Amygdala (tissue), 56 donors: ENCODE measurements at places on chromosomes 13 and 19.

- no peak for DNase-seq
These were observed 42.0 kb downstream of the LNX2 start for GRCh38 chr13:27578121-27579030.

GRCh38 chr13:102903659-102904407, 58.0 kb downstream of the ERCC5 start:
- no peak for DNase-seq

- no peak for DNase-seq
These were observed 160.2 kb downstream of the KLF12 start for GRCh38 chr13:73974051-73974450.

- no peak for DNase-seq
These were observed 1.7 kb upstream of the EML2 start for GRCh38 chr19:45640849-45641273.

- DNase-seq = no peak
These were observed 3.0 kb upstream of the TNNT1 start for GRCh38 chr19:55152017-55152416.

DNA sequence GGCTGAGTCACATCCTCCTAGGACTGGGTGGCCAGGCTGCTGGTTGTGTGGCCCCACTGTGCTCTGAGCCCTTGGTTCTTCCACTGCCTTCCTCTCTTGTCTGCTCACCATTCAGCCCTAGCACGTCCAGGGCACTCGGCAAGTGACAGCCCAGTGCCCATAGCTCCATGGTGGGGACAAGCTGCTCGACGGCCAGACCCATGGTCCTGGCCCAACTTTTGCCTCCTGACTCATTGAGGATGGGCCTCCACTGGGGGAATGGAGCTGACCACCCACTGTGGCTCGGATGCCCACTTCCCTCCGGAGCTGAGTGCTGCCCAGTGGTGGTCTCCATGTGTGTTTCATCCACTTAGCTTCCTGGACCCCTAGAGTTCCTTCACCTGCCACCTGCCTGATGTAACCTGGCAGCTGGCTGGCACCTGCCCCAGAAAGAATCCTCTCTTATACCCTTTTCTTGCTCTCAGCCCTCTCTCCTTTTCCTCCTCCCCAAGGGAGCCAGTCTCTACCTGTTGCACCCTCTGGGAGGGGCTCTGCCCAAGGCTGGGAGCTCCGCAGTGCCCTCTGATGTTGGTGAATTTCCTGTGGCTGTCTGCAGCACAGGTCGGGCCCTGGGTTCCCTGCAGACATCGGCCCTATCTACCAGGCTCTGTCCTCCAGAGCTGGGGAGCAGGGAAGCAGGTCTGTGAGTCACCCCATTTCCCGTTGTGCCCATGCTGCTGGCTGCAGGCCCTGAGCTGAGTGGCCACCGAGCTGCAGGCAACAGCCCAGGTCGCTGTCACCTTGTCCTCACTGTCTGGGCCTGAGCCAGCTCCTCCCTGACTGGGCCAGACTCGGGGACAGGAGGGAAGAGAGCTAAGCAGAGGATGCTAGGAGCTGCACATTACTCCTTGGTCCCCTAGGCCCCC, 7.4 kb downstream of the CHST8 start:
- no peak for DNase-seq

DNA sequence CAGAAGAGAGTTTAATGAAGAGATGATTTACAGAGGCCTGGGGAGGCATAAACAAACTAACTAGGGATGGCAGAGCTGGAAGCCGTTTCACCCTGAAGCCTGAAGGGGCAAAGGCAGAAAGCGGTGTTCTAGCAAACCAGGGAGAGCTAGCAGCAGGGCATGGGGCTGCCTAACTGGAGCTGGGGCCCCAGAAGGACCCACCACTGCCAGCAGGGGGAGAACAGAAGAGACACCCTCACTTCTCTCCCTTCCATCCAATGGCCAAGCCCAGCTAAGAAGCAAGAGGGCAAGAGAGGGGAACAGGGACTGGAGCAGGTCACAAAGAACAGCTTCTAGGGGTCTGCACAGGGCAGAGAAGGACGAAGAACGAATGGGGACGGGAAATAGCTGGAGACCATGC, 195.5 kb downstream of the KATNAL1 start:
- DNase-seq = no peak

GRCh38 chr19:15021286-15022007, 27.8 kb upstream of the CASP14 start:
- DNase-seq = no peak

- no peak for DNase-seq
These were observed 4.7 kb upstream of the CNFN start for GRCh38 chr19:42394751-42395150.

DNA sequence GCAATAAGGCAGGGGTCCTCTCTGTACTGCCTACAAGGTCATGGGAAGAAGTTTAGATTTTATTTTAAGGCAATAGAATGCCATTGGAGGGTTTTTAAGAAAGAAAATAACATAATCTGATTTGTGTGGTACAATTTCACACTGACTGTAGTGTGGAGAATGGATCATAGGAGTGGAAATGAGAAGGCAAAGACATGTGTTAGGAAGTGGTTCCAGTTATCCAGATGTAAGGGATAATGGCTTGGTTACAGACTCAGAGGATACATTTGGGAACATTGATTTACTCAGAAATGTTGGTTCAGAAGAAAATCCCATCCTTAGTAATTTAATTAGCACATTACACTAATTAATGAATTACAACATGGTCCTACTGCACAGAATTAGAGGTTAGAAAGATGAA, 788.2 kb downstream of the SLITRK5 start:
- no peak for DNase-seq
